Left ventricle myocardium superior (tissue), 1 donor: ENCODE measurements at places on chromosomes 1 and 21. TPM values are rescaled to one million over a fixed set of nuclear protein-coding genes. Genes with fewer than 3 reads are reported as not detected.
A peak's percentile ranks its signal among the peaks of the same experiment; 100 is the strongest.

- DNase-seq = no peak
Observed at GRCh38 chr1:201551877-201552731, 13.2 kb downstream of the NAV1 start.

- no peak for DNase-seq
Observed at GRCh38 chr1:162387226-162388082, 5.9 kb downstream of the C1orf226 start.

Gene SGIP1
- total RNA-seq = 2.9 TPM

Gene KIAA1614
- total RNA-seq = 7.0 TPM

Gene THEM5
- not detected for total RNA-seq

DNA sequence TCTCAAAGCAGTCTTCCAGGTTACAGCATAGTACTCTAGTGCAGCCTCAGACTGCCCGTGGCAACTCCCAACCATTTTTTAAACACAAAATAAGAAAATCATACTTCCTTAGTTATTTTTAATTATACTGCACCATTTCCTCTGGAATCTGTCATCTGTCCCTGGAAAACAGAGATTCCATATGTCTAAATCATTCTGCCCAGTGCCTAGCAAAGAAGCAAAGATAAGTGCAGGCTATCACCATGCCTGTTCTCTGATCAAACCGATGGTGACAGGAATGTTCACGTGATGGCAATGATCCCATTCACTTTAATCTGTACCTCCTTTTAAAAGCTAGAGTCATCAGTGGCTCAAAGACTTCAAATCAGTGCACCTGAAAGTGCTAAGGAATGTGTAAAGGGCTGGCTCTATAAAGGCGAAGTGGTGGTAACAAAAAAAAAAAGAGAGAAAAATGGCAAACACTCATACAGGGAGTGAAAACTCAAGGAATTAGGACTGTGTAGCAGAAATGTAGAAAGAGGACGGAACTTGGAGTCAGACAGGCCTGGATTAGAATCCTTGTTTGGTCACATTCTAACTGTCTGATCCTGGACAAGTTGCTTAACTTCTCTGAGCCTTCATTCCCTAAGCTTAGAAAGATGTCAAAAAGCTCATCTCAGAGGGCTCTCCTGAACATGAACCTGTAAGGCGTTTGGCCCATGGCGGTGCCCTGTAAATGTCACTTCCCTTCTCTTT is 9.9 kb upstream of the CCN1 start:
- DNase-seq = no peak

- no peak for DNase-seq
Observed at GRCh38 chr1:219331424-219331823, 157.7 kb downstream of the LYPLAL1 start.

DNA sequence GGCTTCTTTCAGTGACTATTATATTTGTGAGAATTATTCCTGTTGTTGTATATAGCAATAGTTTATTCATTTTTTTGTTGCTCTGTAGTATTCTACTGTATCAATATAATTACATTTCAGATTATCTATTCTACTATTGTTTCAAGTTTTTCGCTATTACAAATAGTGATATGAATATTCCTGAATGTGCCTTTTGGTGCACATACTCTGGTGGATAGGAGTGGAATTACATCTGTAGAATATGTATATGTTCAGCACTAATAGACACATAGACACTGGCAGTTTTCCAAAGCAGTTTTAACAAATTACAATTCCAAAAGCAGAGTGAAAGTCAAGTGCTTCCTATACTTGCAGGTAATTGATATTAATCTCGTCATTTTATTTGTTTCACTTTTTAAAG is 696.2 kb upstream of the PRMT6 start:
- DNase-seq = no peak

GRCh38 chr1:116724765-116725375 is 29.4 kb upstream of the CD2 start:
- peak; percentile 34 for DNase-seq

Gene OTUD3
- 3.7 TPM for total RNA-seq

- no peak for DNase-seq
Observed at GRCh38 chr1:111669268-111669667, 49.7 kb downstream of the RAP1A start.

DNA sequence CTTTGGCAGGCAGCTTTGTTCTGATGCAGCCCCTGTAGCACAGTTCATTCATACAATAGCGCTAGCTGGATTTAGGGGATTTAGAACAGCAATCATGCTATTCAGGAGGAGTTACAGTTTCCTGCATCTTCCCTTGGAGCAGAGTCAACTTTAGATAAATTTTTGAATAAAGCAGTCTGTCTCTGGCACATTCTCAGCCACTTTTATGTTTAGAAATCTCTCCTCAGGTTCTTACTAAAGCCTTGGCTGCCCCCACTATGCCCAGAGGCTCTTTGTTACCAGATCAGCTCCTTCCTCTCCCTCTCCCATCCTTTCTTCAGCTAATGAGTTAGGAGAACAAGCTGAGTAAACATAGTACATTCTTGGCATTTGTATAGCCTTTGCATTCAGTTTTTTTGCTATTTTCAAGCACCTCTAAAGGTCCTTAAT is 17.0 kb upstream of the PIGC start:
- DNase-seq = no peak
